ENCODE measurements at places on chromosomes 5 and 9.

- DNase-seq: no peak
These were observed 45.9 kb downstream of the MEGF9 start for GRCh38 chr9:120668399-120668798.

GRCh38 chr5:108822211-108822947, 74.7 kb downstream of the FER start:
- no peak for DNase-seq

DNA sequence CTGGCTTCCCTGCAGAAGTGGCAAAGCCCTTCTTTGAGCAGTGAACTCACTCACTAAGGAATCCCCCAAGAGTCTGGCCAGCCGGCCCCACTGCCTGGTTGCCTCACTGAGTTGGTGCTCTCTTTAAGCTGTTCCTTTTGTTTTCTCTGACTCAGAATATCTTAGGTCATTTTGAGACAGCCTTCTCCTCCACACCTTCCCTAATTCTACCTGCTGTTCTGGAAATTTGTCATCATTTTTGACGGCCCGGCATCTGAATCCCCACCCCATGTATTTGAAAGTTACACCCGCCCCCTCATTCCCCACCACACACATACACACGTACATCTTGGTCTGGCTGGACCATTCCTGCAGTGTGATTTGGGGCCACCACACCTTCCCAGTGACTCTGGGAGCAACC, 41.8 kb downstream of the FGF1 start:
- DNase-seq: no peak

DNA sequence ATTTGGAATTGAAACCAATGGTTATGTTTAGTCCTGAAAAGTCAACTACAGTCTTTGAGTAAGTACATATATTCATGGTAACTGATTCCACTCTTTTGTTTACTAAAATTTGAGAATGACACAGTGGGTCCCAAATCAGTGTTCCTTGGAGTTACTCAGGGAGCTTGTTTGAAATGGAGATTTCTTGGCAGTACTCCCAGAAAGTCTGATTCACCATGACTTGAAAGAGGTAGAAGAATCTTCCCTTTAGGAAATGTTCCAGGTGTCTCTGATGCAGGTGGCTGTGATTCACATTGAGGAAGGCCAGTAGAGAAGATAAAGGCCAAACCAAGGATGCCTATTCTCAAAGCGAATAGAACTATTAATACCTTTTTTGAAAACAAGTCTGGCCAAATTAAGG, 1078.3 kb downstream of the CDH12 start:
- DNase-seq: no peak

DNA sequence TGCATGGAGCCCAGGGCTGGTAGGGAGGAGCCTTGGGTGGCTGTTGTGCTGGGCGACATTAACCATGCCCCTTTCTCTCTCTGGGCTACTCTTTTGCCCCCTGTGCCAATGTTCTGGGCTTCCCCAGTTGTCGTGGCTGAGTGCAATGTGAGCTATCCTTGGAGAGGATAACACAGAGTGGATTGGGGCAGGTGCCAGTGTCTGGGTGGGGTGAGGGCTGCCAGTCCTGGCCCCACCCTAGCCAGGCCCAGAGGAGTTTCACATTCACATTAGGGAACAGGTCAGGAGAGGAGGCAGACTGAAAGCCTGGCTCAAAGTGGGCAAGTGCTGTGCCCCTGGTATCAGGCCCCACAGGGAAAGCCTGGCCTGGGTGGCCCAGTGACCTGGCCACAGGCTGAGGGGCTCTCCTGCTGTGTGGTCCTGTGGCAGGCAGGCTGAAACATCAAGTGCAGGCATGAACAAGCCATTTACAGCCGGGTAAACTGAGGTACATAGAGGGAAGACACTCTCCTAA, 7.5 kb upstream of the NDST1 start:
- no peak for DNase-seq

GRCh38 chr5:74167930-74168315, 472.6 kb downstream of the ENC1 start:
- DNase-seq: no peak

GRCh38 chr5:68848091-68848490, 245.7 kb upstream of the SLC30A5 start:
- no peak for DNase-seq

GRCh38 chr5:113713051-113713450, 199.6 kb downstream of the YTHDC2 start:
- no peak for DNase-seq

DNA sequence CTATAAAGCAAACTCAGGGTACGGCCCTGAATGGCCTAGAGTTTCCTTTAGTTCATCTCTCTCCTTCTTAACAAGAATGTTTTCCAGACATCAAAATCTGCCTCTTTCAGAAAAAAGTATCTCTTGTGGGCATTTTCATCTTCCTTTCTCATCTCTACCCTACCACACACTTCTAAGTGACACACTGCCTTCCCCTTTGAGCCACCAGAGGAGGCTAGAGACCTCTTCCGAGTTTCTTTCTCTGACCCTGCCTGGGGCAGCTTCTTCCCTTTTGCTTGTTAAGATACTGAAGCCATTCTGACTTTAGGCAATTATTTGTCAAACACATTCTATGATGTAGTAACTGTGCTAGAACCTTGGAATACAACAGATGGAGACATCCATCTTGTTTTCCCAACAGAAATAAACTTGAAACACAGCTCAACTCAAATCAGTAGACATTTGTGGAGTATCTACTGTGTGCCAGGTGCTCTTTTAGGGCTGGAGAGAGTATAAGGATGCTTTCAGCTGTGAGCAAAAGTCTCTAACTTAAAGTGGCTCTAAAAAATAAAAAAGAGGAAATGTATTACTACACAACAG, 8.6 kb upstream of the SV2C start:
- peak; percentile 5 for DNase-seq

DNA sequence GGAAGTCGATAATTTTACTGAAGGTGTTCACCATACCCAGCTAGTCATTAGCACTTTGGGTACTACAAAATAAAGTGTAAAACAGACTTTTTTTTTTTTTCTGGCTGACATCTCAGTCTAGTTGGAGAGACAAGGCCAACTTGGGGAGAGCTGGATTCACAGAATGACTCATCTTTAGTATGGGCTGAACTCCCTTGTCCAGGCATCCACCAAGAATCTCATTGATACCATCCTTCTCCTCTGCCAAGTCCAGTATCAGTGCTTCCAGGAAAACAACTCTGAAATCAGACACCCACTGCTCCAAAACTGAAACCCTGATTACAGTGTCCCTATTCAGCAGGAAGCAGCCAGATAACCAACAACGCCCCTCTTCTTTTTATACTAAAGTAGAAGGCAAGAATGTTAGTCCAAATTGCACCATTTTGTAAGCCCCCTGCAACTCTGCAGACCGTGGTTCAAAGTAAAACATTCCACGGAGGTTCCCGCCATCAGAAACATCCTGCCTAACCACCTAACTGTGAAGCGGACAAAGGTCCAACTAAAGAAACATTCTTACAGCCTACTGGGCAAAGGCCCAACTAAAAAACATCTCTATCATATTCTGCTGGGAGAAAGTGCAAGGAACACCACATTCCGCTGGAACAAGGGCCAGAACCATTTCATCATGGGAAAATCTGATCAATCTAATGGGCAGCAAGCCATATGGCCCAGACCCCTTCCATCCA, 728.2 kb downstream of the BRINP1 start:
- no peak for DNase-seq

- DNase-seq: no peak
These were observed 253.4 kb upstream of the SLC24A2 start for GRCh38 chr9:20042128-20042711.

- no peak for DNase-seq
These were observed 341.7 kb upstream of the TYRP1 start for GRCh38 chr9:12351293-12352044.

GRCh38 chr5:80620211-80620610, 34.2 kb upstream of the MSH3 start:
- no peak for DNase-seq

DNA sequence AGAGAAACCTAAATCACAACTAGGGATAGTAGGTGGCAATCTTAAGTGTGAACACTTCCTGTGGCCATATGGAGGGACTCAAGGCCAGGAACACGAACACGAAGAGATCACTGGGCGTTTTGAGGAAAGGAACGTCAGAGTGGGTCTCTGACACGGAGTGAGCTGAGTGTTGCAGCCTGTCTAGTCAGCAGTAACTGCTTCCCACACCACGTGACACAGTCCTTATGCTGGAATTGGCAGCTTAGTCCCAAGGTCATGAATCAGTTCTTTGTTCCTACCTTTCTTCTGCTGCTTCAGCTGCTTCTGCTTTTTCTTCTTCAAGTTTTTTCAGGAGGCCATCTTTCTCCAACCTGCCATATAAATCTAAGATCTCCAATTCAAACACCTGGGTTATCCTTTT, 18.2 kb downstream of the SPACA9 start:
- no peak for DNase-seq

DNA sequence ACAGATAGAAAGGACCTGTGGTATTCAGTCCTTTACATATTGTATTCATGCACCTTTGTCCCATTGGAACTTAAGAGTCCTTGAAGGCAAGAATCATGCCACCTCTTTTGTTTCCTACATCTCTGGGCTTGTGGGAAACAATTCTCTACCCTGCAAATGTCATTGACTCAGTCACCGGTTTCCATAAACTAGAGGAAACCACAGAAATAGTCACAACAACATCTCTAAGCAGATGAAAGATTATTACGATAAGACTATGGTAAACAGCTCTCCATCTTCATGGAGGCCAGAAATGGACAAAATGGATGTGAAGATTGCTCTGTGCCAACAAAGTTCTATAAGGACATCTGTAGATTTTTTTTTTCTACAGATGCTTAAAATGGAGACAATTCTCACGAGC, 165.5 kb downstream of the PIK3R1 start:
- peak; percentile 27 for DNase-seq

DNA sequence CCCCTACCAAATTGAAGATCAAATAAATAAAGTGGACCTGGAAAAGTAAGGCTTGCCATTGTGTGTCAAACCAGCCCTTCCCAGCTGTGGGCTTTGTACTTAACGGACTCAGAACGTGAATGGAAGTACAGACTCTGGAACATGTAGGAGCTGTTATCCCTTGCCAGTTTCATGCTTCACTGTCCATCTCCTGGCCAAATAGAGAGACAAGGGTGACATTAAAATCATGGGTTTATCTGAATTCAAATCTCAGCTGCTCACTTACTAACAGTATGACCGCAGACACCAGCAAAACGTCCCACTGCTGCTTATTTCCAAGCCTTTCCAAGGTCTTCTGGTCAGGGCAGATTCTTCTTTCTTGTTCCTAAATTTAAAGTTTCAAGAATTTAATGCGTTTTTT, 52.2 kb downstream of the EXOSC2 start:
- no peak for DNase-seq

GRCh38 chr5:149043641-149044040, 19.2 kb downstream of the SH3TC2 start:
- DNase-seq: no peak
